Activated CD8-positive, alpha-beta memory T cell treated with anti-CD3 and anti-CD28 coated beads for 4 hours (primary cell): ENCODE measurements at places on chromosomes 16 and 17.

DNA sequence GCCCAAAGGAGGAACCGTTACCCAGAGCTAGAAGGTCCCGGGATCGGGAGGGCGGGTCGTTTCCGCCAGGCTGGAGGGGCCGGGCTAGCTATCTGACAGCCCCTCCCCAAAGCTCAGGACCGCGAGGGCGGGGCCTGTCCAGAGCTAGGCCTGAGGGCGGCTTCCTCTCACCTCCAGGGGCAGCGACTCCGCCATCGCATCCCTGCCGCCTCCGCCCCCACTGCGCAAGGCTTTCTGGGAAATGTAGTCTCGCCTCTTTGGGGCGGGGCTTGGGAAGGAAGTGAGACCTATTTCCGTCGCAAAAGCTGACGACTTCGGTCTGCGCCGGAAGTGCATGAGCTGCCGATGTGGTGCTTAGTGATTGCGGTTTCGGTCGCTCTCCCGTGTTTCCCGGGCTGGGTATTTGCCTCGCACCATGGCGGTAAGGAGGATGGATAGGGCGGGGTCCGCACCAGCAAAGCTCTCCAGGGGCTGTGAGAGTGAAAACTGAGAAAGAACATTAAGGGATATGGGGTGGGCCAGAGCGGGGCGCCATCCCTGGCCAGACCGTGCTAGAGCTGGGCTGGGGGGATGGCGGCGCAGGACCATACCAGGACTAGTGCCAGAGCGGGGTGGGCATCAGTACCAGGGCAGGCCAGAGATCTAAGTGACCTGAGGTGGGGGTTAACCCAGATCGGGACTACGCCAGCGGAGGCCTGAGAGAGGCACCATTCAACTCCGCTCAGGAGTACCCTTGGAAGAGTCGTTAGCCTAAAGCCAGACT lies at the start of gene TMEM208:
Gene TMEM208 (plus strand): TSS at position 327 of the 763 bp plus-strand sequence. CDS start 89 bp downstream, at position 416.
- peak; percentile 98 for DNase-seq

GRCh38 chr16:49932946-49933345 lies 77.0 kb upstream of the ZNF423 start:
- DNase-seq: no peak

- DNase-seq: no peak
Observed at GRCh38 chr17:65626451-65626850, 65.0 kb upstream of the AXIN2 start.

GRCh38 chr17:63460018-63460417 lies 13.9 kb upstream of the CYB561 start:
- no peak for DNase-seq

DNA sequence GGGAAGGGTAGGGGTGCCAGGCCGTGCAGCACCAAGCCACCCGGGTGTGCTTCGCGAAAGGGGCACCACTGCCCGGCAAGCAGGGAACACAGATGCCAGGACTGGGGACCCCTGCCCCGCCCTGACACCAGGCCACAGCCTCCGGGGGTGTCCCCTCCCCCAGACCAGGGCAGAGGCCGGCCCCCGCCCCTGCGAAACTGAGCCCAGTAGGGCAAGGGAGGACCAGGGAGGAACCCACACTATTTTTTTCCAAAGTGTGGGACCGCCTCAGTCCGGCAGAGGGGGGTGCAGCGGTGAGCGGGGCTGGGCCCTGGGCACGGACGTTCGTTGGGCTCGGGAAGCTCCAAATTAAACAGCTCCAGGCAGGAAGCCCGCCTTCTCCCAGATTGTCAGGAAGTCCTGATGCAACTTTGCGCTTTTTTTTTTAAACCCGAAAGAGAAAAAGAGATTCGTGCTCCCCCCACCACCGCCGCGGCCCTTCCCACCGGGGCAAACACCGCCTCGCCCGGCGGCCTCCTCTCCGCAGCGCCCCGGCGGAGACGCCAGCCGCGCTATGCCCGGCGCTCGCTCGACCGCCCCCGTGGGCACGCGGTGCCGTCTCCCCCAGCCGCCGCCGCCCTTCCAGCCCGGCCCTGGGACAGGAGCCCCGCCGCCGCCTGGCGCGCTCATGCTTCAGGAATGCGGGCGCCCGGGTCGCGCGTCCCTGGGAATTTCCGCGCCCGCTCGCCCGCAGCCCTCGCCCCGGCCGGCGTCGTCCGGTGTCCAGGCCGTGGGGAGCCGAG lies 755 bp downstream of the PIEZO1 start:
- DNase-seq: no peak

GRCh38 chr17:58119491-58119890 lies 28.7 kb upstream of the OR4D1 start:
- DNase-seq: no peak

DNA sequence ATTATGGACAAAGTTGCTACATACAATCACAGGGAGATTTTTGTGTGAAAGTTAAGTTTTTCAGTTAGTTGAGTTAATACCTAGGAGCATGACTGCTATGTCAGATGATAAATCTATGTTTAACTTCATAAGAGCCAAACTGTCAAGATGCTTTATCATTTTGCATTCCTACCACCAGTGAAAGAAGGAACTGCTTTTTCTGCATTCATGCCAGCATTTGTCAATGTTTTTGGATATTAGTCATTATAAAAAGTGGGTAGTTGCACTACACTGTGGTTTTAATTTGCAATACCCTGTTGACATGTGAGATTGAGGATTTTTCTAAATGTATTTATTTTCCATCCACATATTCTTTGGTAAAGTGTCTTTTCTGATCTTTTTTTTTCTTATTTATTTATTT lies 434.0 kb upstream of the MON1B start:
- DNase-seq: no peak

DNA sequence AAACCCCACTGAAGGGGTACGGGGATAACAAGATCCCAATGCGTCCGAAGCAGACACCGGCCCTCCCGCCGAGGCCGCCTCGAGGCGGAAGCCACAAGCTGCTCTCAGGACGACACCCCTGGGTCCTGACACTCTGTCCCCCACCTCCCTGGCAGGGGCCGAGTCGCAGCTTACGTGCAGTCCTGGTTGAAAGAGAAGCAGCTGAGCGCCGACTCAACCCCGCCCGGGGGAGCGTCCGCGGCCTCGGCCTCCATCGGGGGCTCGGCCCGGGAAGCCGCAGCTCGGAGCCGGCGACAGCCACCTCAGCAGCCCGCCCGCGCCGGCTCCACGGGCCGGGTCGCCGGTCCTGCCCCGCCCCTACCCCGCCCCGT lies at the start of gene WIPI1:
Gene WIPI1 (minus strand): TSS at position 329 of the 371 bp plus-strand sequence. CDS start 75 bp downstream, at position 254.
- no peak for DNase-seq

GRCh38 chr17:42112552-42113176 lies at the start of gene DHX58:
TSS of gene DHX58 (minus strand) at chr17:42112714. CDS start at chr17:42111892, 822 bp downstream.
- peak; percentile 53 for DNase-seq

DNA sequence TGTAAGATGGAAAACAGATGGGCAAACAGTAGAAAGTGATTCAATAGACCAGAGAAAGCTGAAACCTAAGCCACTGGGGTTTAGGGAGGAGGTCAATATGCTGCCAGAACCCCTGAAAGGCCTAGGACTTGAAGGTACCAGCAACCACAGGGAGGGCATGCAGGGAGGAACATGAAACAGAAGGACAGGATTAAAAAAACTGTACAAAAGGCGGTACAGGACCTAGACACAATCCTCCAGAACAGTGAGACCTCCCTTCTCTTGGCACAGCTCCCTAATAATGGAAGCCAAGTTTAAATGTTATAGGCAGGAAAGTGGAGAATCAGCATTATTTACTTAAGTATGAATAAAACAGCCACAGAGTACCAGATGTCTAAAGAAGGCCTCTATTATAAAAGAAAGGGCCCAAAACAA lies 105.5 kb downstream of the SPAG9 start:
- no peak for DNase-seq

DNA sequence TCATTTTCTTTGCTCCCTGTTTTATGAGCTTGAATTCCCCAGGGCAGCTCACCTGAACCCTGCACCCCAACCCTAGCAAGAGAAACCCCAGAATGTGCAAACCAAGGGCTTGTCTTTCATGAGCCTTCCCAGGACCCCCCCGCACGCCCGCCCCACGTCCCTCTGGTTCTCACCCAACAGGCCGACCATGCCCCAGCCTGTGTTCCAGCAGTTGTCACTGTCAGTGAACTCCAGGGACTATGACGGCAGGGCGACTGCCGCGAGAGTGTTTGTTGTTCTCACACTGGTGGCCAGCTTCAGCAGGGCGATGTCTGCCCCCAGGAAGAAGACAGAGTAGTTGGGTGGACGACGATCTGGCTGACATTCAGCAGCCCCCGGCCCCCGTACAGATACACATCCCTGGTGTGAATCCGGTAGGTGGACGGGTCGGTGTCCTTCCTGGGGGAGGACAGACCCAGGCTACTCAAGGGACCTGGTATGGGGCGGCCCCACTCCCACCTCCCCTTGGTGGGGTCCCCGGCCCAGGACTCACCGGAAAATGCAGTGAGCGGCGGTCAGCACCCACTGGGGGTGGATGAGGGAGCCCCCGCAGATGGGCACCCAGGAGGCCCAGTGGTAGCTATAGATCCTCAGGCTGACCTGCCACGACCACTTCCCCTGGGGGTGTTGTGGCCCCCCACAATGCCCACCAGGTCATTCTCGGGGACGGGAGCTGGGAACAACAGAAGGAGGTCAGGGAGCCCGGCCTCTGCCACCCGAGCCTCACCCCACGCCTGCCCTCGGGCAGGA lies 20.1 kb downstream of the TPSD1 start:
- DNase-seq: no peak

DNA sequence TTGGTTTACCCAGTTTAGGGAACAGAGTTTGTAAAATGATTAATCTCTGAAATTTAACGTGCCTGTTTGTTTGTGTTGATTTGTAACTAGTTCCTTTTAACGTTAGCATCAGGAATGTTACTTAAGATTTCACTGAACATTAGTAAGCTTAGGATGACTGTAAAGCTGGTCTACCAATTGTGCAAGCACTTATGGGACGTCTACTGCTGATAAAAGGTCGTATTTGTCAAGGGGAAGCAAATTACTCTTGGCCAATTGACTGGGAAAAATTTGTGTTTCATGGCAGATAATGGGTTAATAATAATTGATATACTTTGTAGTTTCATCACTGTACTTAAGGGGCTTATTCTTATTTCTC lies 11.8 kb downstream of the METTL9 start:
- DNase-seq: no peak

DNA sequence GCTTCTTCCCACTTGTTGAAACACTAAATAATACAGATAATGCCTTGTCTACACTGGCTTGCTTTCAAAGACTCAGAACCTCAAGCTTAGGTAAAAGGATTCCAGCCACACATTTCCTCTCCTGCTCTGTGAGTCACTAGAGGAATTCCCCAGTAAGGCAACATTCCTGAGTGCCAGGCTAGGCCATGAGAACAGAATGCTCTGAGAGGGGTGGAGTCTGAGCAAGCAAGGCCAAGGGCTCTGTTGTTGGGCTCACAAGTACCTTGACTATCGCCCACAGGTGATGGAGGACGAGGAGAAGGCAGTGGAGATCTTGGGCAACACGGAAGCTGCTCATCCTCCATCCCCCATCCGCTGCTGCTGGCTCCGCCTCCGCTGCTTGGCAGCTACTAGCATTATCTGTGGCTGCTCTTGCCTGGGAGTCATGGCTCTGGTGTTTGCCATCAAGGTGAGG lies 6.7 kb upstream of the PHKG2 start:
- no peak for DNase-seq

DNA sequence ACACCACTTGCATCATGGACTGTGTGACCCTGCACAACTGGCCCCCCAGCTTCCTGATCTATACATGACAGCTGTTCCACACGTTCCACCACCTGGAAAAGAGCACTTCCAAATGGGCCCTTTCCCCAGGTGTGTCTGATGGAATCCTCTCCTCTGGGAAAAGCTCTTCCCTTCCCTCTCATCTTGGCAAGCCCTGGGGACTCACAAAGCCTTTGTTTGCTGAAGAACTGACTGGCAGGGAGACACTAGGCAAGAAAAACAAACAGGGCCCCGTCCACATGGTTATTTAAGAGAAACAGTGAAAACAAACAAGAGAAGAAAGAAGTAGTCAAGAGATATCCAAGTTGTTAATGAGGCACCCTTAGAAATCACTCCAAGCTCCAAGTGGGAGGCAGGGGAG lies 52.6 kb downstream of the C16orf95 start:
- DNase-seq: no peak

DNA sequence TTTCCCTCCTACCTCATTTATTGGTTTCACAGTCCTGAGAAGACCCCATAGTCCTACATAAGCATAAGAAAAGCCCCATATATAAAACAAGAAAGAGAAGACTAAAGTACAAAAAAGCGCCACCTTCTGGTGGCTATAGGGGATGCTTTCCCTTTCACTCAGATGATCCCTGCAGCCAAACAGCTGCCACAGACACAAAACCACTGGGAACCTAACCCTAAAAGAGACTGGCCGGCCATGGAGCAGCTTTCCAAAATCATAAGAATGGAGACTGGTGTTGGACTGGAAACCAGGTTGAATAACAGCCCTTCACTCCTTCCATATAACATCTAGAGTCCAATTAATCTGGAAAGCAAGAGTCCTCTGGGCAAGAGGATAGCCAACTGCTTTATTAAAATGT lies 11.4 kb downstream of the DYNC1LI2 start:
- DNase-seq: no peak

DNA sequence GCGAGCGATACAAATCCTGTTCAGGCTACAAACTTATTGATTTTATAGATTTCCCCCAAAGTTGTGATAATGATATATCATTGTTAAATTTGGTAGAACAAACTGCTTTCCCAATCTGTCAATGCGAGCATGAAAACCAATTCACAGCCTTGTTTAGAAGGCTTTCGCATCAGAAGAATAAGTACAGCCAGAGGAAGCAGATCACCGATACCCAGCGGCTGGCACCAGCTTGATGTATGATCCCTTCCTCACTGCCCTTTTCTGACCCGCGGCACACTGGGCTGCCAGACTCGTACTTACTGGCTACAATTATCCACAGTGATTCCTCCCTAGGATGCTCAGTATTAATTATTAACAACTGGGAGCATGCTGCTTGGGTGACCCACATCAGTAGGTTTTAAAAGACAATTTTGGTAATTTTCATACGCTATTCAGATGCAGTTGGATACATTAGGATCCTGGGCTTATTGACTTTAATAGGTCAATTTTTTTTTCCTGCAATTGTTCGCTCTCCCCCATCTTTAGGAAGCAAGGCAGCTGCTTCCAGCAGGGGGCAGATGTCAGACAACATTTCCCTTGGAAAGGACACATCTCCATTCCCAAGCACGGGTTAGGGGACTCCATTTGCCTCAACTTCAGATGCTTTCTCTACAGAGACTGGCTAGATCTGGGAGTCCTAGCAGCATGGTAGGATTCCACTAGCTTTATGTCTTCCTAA lies 582.7 kb upstream of the PSMD7 start:
- no peak for DNase-seq

- no peak for DNase-seq
Observed at GRCh38 chr16:29927070-29927905, 1.3 kb upstream of the KCTD13 start.

DNA sequence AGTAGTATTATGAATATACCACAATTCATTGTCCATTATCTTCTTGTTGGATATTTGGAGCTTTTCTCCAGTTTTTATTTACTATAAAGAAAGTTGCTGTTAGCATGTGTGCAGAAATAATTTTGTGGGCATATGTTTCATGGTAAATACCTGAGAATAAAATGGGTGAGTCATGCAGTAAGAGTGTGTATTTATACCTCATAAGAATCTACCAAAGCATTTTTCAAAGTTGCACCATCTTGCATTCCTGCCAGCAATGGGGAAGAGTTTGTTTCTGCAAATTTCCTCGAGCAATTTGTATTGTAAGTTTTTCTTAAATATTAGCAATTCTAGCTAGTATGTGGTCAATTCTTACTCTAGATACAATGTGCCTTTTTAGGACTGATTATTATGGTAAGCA lies 7.9 kb upstream of the MON1B start:
- no peak for DNase-seq

GRCh38 chr17:46774108-46774737 lies 44.3 kb downstream of the WNT3 start:
- DNase-seq: no peak

- DNase-seq: no peak
Observed at GRCh38 chr17:59219992-59220327, 351 bp upstream of the GDPD1 start.
